GM06990 (cell line): ENCODE measurements at places on chromosomes 16 and 17.

- DNase-seq, result no peak
Observed at GRCh38 chr16:13064821-13065220, 163.4 kb downstream of the SHISA9 start.

DNA sequence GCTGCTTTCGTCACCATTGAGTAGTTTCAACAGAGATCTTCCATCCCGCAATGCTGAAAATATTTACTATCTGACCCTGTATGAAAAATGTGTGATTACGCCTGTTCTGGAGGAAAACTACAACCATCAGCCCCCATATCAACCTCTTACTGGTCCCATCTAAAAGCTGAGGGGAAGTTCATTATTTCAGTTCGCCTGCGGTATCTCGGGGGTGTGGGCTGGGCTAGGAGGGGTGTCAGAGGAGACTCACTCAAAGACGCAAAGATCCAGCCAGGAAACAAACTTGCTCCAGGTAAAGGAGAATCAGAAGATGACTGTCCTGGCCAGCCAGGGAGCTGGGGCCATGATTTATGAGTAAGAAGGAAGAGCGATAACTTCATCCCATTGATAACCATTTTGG is 13.7 kb downstream of the CACNG1 start:
- no peak for DNase-seq

GRCh38 chr17:75024686-75025397 is 12.4 kb downstream of the MRPL58 start:
- DNase-seq, result no peak

- no peak for DNase-seq
Observed at GRCh38 chr17:16381496-16381820, 567 bp downstream of the UBB start.

DNA sequence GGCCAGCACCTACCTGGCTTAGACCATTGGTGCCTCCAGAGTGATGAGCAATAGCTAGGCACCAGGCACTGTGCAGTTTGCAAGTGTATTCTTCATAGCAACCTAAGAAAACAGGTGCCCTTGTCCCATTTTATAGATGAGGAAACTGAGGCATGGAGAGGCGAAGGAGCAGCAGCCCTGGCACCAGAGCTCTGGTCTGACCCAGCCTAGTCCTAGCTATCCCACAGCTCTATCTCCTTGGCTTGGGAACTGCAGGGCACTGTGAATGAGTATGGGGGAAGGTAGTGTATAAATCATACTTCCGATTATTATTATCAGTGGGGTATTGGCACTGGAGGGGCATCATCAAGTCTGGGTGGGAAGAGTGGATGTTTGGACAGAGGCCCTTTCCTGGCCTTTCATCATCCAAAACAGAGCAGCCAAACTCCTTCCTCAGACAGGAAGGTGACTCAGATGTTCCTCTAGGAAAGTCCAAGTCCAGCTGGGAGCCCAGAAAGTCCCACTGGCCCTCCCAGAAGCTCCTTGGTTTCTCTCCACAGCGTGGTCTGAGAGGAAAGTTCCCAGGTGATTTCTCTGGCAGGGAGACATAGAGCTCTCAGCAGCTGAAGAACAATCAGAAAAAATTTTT is 32.0 kb upstream of the PLLP start:
- DNase-seq, result no peak

GRCh38 chr17:68461589-68461988 is 4.3 kb upstream of the WIPI1 start:
- DNase-seq, result peak; percentile 64

DNA sequence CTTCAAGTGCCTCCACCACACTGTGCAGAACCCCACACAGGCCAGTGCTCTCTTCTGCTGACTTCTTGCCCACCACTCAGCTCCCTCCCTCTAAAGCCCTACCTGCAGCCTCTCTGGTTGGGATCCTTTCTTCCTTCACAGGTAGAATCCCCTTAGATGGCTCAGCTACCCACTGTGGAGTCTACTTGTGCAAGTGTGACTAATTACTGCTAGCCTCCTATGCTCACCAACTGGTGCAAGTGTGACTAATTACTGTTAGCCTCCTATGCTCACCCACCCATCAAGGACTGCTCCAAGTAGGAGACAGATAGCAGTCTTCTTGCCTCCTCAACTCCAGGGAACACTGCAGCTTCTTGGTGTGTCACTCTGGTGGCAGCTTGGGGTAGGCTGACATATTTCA is 43.6 kb downstream of the TEX14 start:
- no peak for DNase-seq

- no peak for DNase-seq
Observed at GRCh38 chr17:10713318-10713717, 15.9 kb downstream of the ADPRM start.

GRCh38 chr16:20773679-20774078 is 9.9 kb downstream of the ACSM3 start:
- no peak for DNase-seq

DNA sequence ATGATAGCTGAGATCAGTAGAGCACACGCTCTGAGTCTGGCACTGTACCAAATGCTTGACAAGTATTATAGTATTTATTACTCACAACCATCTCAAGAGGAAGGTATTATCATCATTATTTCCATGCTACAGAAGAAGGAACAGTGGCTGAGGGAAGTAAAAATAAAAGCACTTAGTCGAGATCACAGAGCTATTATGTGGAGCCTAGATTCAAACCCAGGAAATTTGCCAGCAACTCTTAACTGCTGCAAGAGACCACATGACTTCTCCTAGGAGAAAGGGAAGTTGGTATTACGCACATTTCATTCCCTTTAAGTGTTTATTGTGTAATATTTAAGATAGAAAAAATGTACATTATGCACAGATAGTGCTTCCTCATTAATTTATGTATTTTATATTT is 1.0 kb upstream of the RHOT1 start:
- no peak for DNase-seq

GRCh38 chr16:88700636-88701482 is 5.3 kb downstream of the RNF166 start:
- peak; percentile 89 for DNase-seq

GRCh38 chr17:5785338-5785737 is 201.0 kb upstream of the NLRP1 start:
- DNase-seq, result peak; percentile 47

- DNase-seq, result no peak
Observed at GRCh38 chr17:82345151-82345976, 11.8 kb upstream of the SECTM1 start.

GRCh38 chr17:45967378-45967777 is 31.7 kb upstream of the STH start:
- DNase-seq, result no peak

- DNase-seq, result no peak
Observed at GRCh38 chr17:6706996-6707395, 6.2 kb downstream of the SLC13A5 start.

DNA sequence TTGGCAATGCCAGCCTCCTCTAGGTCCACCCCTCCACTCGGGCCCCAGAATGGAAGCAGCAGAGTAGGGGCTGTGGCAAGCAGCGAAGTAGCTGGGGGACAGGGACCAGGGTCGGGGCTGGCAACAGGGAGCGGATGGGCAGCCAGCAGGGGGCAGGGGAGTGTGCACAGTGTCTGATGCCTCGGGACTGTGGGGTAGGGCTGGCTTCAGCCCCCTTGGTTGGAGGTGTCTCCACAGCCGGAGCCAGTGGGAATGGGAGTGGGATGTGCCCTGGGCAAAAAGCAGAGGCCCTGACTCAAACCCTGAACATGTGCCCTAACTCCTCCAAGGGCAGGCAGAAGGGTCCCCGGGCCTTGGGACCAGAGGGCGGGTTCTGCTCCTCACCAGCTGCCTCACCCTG is 18.5 kb upstream of the ARHGAP27 start:
- DNase-seq, result no peak

DNA sequence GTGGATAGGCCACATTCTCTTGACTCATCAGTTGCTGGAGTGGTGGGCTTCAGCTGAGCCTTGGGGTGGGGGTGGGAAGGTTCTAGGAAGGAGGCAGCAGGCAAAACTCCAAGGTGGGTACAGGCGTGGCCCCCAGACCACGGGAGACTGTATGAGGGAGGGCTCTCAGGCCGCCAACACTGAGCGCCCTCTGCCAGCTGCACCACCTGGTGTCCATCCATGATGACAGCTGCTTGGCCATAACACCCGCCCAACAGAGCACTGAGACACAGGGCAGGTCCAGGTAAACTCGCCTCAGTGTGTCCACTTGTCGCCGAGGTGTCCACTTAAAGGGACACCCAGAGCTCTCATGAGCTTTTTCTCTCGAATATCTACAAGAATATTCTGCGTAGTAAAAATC is 133.5 kb downstream of the C16orf95 start:
- DNase-seq, result no peak

GRCh38 chr17:19716108-19717030 is at the start of gene SLC47A2:
TSS of gene SLC47A2 (minus strand) at chr17:19716584. CDS start at chr17:19716555, 29 bp downstream.
- no peak for DNase-seq

DNA sequence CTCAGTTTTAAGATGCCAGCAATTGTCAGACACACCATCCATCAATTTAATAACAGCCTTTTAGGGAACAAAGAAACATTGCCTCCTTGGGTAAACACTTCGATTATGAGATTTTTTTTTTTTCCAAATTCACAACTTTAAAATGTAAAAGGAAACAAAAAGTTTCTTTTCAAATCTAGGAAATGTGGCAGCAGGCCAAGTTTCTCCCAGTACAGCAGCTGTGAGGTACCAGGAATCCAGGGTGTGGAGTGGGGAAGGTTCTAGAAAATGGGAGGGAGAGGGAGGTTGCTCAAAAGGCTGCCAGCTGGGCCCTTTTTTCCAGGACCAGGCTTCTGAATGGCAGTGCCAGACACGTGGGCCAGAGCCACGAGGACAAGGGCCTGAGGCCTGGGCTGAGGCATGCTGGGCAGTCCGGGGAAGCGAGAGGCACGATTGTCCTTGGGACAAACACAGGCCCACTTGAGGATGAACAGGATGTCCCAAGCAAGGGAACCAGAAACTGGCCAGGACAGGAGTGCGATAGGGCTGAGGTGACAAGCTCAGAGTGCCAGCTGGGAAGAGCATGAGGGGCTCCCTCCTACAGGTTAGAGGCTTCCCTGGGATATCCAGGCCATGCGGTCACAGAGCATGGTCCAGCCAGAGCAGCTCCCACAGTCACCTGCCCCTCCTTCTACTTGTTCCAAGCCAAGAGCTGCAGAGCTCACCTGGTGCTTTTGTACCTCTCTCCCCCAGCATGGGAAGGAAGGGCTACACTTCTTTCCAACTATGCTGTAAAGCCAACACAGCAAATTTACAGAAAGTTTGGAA is 215.1 kb downstream of the KATNIP start:
- no peak for DNase-seq

- DNase-seq, result no peak
Observed at GRCh38 chr16:23188911-23189310, 6.4 kb downstream of the SCNN1G start.

DNA sequence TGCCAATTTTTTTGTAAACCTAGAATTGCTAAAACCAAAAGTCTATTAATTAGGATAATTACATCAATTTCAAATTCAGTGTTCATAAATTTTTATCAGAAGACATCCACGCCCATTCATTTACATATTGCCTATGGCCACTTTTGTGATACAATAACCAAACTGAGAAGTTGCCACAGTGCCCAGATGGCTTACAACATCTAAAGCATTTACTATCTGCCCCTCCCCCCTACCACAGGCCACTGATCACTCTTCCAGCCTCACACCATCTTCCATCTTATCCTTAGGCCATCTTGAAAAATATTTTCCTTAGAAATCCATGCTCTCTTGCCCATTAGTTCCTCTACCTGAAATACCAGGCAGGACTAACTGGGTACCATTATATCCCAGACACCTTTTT is 6.3 kb upstream of the PRKAR1A start:
- DNase-seq, result no peak

GRCh38 chr16:11501632-11502031 is 85.1 kb downstream of the LITAF start:
- DNase-seq, result no peak

GRCh38 chr16:74073456-74073855 is 223.2 kb upstream of the PSMD7 start:
- DNase-seq, result no peak

- DNase-seq, result no peak
Observed at GRCh38 chr16:1026057-1026783, 44.6 kb downstream of the SOX8 start.

DNA sequence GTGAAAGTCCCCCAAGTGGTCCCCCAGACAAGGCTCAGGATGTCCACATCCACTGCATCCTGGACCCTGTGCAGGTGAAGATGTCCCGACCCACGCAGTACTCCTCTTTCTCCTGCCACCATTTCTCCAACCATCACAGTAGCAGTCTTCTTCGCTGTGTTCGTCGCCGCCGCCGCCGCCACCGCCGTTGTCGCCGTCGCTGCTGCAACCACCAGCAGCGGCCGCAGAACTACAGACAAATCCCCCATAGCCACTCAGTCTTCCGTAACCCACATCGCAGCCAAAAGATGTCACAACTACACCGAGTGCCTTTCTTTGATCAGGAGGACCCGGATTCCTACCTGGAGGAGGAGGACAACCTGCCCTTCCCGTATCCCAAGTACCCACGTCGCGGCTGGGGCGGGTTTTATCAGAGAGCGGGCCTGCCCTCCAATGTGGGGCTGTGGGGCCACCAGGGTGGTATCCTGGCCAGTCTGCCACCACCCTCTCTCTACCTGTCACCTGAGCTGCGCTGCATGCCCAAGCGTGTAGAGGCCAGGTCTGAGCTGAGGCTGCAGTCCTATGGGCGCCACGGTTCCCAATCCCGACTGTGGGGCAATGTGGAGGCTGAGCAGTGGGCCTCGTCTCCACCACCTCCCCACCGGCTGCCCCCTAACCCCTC is 917 bp downstream of the SPEM2 start:
- no peak for DNase-seq

- DNase-seq, result no peak
Observed at GRCh38 chr16:3696425-3697218, 20.7 kb downstream of the TRAP1 start.
